Calu3 (cell line): ENCODE measurements at places on chromosomes 6 and 20.

- peak; percentile 28 for DNase-seq
These were observed 16.4 kb upstream of the POLR1H start for GRCh38 chr6:30044630-30045029.

GRCh38 chr20:41424546-41424945, 57.9 kb upstream of the EMILIN3 start:
- DNase-seq, result no peak

GRCh38 chr20:50217207-50217949, 26.7 kb downstream of the CEBPB start:
- no peak for DNase-seq

- no peak for DNase-seq
These were observed 47.3 kb upstream of the BTBD3 start for GRCh38 chr20:11870411-11870810.

- DNase-seq, result no peak
These were observed 312 bp downstream of the TXNDC5 start for GRCh38 chr6:7910298-7910653.

- DNase-seq, result no peak
These were observed 394.6 kb upstream of the MMS22L start for GRCh38 chr6:97677626-97678025.

DNA sequence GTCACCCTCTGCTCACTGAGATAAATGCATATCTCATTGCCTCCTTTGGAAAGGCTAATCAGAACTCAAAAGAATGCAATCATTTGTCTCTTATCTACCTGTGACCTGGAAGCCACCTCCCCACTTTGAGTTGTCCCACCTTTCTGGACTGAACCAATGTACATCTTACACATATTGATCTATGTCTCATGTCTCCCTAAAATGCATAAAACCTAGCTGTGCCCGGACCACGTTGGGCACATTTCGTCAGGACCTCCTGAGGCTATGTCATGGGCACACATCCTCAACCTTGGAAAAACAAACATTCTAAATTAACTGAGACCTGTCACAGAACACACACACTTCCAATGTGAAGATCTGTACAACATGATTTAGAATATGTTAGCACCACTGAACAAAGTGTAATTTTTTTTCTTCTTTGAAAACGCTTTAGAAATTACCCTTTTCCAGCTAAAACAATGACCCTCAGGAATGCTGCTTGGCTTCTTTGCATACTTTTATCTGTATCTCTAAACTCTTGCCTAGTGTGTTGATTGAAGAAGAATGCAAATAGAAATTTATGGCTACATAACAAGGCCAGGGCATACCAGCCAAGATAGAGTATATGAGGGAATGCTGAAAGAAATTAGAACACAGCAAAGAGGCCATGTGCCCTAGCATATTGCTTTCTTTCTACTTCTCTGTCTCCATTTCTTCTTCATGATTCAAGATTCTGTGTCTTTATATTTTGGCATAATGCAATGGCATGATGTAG, 84.6 kb upstream of the DST start:
- no peak for DNase-seq

- no peak for DNase-seq
These were observed 62.1 kb upstream of the ZNF217 start for GRCh38 chr20:53655625-53656292.

DNA sequence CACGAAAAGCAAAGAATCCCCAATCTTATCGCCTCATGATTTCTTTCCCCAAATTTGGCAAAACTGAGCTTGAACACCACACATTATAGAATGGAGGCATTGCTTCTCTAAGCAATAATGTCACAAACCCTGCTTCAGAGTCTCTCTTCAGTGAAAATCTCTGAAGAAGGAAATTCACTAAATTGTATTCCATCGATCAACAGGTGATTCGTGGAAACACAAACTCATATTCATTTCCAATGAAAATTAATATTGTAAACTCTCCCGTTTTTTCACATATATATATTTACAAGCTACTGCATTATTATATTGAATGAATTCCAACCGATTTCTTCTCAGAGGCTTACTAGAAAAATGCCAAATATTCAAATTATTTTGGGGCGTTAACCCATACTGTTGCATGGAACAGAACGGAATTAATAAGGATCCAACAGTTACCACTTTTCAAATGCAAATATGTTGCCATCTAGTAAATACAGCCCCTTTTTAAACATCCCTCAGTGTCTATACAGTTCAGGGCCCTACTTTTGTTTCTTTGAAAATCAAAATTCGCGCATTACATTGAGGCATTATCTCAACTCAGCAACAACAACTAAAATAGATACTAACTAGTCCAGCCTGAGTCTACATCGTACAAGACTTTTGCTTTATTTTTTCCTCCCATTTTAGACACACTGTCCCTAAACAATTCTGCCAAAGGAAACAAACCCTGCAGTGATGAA, 1.3 kb downstream of the KIF13A start:
- no peak for DNase-seq

DNA sequence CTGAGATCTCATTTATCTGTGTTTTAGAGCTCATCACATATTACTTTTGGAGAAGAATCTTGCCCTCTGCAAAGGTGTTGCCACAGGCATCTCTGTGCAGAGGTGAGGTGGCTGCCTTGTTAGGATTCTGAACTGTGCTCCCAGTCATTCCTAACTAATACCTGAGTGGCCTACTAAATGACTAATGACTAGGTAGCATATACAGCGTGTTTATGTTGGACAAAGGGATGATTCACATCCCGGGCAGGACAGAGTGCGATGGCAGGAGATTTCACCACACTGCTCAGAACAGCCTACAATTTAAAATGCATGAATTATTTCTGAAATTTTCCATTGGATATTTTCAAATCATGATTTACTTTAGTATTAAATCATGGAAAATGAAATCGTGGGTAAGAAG, 23.1 kb upstream of the CGA start:
- no peak for DNase-seq

- DNase-seq, result no peak
These were observed 11.8 kb downstream of the FYN start for GRCh38 chr6:111861431-111861885.

GRCh38 chr20:17227219-17227575, 357 bp downstream of the PCSK2 start:
- DNase-seq, result no peak

DNA sequence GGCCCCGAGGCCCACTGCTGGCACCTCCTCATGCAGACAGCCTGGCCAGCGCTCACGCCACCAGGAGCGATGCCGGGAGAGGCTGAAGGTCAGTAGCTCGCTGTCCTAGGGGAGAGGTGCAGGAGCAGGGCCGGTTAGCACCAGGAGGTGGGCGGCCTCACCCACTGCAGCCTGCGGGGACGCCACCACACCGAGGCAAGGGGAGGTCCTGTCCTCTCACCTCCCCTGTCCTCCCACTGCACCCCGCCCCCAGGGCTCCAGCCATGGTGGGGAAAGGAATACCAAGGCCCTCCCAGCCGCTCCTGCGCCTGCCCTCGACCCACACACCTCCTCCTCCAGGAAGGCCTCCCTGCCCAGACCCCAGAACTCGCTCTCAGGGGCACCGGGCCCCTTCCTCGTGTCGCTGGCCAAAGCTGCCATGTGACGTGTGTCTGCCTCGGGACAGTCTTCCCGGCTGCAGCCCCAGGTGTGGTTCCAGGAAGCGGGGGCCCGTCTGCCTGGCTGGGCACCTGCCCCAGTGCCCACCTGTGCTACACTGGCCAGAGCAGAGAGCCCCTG, 6.5 kb downstream of the NKAIN4 start:
- DNase-seq, result no peak

DNA sequence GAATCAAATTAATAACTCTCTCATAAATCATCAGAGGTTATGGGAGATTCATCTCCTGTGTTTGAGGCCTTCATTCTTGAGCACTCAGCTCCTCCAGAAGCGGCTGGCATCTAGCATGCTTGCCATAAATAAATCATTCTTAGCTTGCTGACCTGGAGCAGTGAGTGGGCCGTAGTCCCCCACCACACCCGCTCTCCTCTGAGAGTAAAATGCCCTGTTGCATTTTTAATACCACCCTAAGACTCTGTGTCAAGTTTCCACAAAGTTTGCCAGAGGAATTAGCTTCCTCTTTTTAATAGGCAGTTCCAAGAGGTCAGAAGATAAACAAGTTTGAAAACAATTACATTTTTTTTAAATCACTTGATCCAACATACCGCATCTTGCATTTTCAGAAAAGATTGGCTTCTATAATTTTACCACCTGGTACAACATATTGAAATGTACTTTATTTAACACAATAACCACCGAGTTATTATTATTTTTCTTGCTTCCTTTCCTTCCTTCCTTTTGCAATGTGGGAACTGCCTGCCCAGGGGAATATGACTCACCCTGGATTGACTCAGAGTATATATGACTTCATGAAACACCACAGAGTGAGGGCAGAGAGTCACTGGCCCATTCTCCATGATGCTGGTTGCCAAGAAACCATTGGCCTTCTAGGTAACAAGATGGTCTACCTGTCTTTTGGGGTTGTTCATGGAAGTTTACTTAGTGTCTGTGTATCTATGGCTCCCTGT, 29.4 kb upstream of the CLIC5 start:
- DNase-seq, result peak; percentile 54

DNA sequence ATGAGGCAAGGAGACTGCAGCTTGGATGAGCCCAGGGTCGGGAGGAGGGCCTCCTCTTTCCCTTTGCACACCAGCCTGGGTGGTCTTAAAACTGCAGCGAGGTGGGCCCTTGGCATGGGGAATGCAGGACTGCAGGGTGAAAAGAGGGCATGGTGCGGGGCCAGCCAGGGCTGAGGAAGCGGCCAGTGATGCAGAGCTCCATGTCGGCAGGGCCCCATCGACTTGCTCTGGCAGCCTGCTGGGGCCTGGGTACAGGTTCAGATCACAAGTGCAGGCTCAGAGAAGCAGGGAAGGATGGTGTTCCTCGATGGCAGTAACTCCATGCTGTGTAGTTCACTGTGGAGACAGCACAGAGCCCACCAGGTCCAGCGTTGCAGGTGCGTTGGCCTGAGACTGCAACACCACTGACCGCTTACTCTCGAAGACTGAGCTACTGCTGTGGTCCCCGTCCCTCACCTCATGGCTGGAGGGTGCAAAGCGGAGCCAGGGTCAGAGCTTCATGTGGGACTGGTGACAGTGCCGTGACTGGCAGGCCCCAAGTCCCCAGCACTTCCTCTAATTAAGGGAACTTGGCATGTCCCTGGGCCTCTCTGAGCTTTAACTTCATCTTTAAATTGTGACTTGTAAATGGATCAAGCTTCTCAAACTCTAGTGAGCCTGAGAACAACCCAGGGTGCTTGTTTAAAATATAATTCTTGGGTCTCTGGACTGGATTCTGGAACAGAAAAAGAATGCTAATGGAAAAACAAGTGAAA, 223.2 kb downstream of the SYNDIG1 start:
- DNase-seq, result no peak

- DNase-seq, result no peak
These were observed 127.5 kb downstream of the ISM1 start for GRCh38 chr20:13348311-13349234.

DNA sequence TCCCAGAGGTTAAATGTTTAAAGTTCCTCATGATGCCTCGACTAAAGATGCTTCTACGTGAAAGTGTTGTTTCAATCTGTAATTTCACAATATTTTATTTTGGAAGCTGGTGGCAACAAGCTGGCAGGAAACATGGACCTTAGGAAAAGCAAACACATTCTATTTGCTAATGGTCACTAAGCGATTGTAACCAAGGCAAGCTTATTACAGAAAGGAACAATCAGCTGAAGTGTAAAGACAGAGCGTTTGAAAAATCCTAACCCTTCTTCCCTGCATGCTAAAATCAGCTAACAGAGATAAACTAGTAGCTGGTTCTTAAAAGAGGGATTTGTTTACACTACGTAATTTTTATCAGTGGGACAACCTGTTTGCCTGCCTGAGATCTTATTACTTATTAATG, 50.0 kb downstream of the IL20RA start:
- no peak for DNase-seq

GRCh38 chr20:46985250-46985649, 90.6 kb downstream of the EYA2 start:
- no peak for DNase-seq

DNA sequence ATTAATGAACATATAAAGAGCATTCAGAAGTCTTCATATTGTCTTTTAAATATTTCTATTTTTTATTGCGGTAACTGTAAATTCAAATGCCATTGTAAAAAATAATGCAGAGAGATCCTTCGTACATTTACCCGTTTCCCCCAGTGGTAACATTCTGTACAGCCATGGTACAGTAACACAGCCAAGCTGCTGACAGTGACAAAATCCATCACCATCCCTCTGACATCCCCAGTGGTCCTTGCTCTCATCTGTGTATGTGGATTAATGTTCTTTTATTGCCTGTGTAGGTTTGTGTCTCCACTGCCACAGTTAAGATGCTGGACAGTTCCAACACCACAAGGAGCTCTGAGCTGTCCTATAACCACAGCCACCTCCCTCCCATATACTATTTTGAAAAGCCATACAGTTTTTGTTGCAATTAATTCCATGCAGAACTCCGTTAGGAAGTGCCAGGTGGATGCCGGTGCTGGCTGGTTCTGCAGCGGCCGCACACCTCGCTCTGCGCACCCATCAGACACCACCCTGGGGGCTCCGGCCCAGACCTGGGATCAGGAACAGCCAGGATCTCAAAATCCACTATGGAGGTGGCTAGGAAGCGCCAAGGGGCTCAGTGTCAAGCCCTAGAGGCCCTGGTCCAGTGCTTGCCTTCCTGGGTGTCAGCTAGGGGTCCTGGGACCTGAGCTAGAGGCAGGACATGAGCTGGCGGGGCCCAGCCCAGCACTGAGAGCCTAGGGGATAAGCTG, 93.1 kb upstream of the PMEPA1 start:
- DNase-seq, result no peak

- DNase-seq, result no peak
These were observed 59.6 kb downstream of the DHX35 start for GRCh38 chr20:39021748-39022147.

GRCh38 chr20:50332491-50332980, 141.9 kb downstream of the CEBPB start:
- DNase-seq, result no peak

DNA sequence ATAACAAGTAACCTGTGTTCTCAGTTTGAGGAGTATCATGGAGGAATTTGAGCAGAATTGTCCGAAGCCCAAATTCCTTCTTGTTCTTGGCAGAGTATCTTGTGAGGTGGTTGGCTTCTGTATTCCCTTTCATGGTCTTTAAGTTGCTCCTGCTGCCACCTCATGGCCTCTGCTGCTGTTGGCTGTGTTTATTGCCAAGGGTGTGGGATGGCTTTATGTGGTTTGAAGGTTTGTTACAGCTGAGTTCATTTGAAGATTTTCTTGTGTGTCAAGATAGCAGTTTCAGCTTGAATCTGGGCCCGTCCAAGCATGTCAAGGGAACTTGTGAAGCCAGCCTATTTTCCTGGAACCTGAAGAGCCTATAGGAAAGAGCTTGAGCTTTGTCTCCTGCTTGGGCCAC, 20.2 kb upstream of the TTK start:
- peak; percentile 6 for DNase-seq
